ENCODE measurements at places on chromosomes 1 and 21.
A peak's percentile ranks its signal among the peaks of the same experiment; 100 is the strongest.

DNA sequence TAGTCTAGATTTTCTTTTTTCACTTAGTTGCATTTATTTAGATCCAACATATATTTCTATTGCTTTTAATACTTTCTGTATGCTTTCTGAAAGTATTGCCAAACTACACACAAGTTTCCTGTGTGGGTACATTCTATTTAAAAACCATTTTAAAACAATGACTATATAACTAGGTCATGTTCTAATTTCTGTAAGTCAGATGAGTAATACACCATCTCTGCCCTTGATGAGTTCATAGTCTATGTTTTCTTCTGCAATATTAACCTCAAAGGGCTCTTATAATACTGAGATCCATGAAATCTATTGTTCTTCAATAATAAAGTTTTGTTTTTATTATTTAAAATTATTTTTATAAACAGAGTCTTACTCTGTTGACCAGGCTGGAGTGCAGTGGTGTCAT lies 68.3 kb downstream of the RNASEL start:
- DNase-seq: no peak

DNA sequence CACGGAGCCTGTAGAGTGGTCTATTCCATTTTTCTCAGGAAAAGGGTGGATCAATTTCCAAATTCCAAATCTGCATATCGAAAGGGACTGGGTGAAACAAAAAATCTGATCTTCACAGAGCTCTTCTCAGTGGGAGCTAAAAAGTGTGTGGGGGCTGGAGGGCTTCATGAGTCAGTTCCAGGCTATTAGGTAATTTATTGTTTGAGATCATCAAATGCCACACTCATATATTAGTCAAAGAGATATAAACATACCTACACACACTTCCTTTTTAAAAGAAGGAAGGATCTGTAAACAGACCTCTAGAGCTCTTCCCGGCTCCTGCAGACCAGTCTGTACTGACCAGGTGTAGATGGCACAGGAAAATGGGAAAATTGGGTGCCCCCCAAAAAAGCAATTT lies 175.4 kb downstream of the ZBTB18 start:
- DNase-seq: no peak

DNA sequence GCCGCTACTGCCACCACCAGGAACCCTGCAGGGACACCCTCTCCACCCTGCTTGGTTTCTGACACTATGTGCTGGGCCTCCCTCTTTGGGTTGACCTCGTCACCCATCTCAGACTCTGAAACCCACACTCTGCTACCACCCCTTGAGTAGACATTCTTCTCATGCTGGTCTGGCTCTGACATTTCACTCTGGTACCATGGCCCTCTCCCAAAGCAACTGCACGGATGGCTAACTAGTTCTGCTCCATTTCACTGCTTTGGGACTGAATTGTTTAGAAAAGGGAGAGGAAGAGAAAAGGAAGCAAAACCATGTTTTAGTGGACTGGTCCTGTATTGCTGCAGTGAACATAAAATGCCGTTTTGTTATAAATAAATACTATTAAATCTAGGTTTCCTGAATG lies 137.8 kb downstream of the KCNK2 start:
- DNase-seq: no peak

DNA sequence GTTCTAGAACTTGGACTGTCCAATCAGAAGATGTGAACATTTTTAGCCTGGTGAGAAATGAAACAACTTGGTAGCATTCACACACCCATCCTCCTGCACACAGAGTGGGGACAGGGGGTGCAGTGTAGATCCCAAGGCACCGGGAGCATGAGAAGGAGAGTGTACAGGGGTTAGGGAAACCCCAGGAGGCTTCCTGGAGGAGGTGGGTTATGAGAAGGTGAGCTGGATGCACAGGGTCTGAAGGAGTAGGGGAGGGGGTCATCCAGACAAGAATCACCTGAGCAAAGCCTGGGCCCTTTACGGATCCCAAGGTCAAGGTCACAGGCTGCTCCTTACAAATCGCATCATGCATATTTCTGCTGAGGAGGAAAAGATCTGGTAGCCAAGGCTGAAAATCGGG lies 117.5 kb upstream of the TMPRSS2 start:
- no peak for DNase-seq

DNA sequence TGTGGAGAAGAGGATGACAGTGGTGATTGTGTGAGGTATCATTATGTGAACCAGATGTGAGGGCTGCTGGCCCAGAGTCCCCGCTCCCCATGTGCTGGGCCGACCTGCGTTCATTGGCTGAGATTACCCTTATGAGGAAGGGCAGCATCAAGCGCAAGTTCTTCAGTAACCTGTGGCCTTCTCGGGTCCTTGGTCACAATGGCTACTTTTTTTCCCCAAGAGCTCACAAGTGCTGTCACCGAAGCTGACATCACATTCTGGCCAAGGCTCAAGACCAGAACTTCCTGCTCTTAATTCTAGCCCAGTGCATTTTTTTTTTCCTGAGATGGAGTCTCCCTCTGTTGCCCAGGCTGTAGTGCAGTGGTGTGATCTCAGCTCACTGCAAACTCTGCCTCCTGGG lies 262.9 kb downstream of the RHOU start:
- DNase-seq: no peak

GRCh38 chr1:244289991-244290785 lies 161.5 kb downstream of the ADSS2 start:
- no peak for DNase-seq

DNA sequence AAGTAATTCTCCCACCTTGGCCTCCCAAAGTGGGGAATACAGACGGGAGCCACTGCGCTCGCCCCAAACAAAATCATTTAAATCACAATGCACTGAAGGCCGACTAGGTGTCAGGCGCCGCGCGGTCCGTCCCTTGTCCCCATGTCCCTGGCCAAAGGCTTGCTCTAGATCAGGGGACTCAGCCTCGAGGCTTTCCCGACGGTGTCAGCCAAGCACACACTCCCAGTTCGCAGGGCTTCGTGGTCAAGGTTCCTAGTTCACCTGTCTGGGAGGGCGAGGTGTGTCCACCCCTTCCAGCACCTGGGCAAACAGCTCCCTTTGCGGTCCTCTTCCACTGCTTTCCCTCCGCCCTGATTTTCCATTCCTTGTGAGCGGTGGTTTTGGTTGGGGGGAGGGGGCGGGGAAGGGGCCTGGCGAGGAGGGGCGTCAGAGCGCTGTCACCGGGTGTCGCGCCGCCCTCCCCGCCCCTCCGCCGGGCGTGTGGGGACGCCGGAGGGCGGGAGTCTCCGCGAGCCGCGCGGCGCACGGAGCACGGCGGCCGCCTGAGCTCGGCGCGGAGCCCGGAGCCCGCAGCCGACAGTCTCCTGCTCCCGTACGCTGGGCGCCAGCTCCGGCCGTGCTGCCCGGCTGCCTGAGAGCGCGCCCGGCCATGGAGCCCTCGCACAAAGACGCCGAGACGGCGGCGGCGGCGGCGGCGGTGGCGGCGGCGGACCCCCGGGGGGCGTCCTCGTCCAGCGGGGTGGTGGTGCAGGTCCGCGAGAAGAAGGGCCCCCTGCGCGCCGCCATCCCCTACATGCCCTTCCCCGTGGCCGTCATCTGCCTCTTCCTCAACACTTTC lies at the start of gene STUM:
Gene STUM (plus strand): TSS at position 509 of the 838 bp plus-strand sequence. CDS start 141 bp downstream, at position 650.
- peak; percentile 23 for DNase-seq
